ENCODE measurements at places on chromosomes 3 and 15.

DNA sequence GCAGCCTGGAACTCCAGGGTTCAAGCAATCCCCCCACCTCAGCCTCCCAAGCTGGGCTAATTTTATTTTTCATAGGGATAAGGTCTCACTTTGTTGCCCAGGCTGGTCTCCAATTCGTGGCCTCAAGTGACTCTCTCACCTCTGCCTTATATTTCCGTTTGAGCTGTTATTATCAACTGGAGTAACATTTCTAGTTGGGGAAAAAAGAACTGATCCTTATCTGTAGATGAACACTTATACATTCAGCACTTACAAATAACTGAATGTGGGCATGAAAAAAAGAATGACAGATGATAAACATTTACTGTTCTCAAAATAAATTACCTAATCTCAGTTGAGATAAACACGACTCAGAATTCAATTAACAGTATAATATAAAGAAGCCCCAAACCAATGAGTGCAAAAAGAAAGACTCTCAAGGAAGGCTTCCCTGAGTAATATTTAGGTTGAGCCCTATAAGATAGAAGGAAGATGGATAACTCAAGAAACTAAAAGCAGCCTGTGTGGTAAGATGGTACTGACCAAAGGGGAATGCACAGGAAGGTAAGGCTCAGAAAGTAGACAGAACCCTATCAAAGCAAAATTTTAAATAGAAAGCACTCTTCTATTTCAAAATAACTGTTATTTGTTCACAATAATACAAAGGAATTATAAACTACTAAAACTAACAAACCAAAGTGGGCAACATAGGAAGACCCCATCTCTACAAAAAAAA is 11.8 kb downstream of the UBE3A start:
- no peak overlapping the region for H3K4me3 ChIP-seq
- H3K36me3 ChIP-seq: no peaks in the 10 kb centered on the region
- H3K27me3 ChIP-seq: no peaks in the 10 kb centered on the region
- peaks cover 10% of the 10 kb centered on the region for H3K4me1 ChIP-seq
- no peak for DNase-seq
- H3K27ac ChIP-seq: no peak overlapping the region

- no peaks in the 10 kb centered on the region for H3K4me1 ChIP-seq
- no peak overlapping the region for H3K4me3 ChIP-seq
- no peaks in the 10 kb centered on the region for H3K27me3 ChIP-seq
- H3K36me3 ChIP-seq: no peaks in the 10 kb centered on the region
Measured at GRCh38 chr3:129532261-129532660, 3.8 kb downstream of the RHO start.

DNA sequence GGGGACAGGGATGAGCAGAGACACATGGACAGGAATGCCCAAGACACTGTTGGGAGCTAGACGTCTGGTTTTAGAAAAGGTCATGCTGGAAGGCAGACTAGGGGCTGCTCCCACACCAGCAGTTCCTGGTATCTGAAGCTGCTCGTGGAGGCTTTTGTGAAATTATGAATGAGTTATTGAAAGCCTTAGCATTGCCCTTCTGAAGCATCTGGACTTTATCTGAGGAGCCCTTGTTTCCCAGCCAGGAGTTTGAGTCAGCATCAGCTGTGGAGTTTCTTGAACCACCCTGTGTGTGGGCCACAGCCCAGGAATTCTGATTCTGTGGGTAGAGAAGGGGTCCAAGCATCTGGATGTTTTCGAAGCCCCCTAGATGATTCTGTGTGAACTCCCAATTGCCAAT is 258.7 kb downstream of the SLCO3A1 start:
- no peaks in the 10 kb centered on the region for H3K27me3 ChIP-seq
- peaks cover 5% of the 10 kb centered on the region for H3K4me1 ChIP-seq
- no peak overlapping the region for H3K27ac ChIP-seq
- DNase-seq: no peak
- no peaks in the 10 kb centered on the region for H3K36me3 ChIP-seq
- H3K4me3 ChIP-seq: no peak overlapping the region

DNA sequence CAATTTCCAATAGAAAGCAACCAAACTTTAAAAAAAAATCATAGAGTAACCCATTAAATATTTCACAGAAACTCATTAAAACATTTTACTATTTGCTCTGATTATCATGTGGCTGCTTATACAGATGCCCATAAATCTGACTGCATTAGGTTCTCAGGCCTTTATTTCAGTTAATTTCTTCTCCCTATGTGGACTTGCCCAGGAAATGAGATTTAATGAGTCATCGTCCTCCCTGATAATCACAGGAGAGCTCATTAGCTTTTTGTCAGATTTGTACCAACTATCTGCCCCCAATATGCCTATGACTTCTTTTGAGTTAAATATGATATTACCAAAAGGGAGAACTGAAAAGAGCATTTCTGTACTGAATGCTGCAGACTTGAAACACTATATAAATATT is 168.0 kb downstream of the FOXB1 start:
- H3K4me3 ChIP-seq: no peak overlapping the region
- H3K4me1 ChIP-seq: no peaks in the 10 kb centered on the region
- no peaks in the 10 kb centered on the region for H3K27me3 ChIP-seq
- no peak overlapping the region for H3K27ac ChIP-seq
- no peak for DNase-seq
- H3K36me3 ChIP-seq: no peaks in the 10 kb centered on the region

GRCh38 chr3:116001151-116001621 is 377.9 kb downstream of the GAP43 start:
- no peak for DNase-seq
- H3K4me1 ChIP-seq: no peaks in the 10 kb centered on the region
- H3K4me3 ChIP-seq: no peak overlapping the region
- H3K27me3 ChIP-seq: no peaks in the 10 kb centered on the region

GRCh38 chr3:105385179-105385578 is 18.5 kb downstream of the ALCAM start:
- no peak overlapping the region for H3K4me3 ChIP-seq
- no peaks in the 10 kb centered on the region for H3K36me3 ChIP-seq
- no peaks in the 10 kb centered on the region for H3K4me1 ChIP-seq
- no peak for DNase-seq
- no peak overlapping the region for H3K27ac ChIP-seq

DNA sequence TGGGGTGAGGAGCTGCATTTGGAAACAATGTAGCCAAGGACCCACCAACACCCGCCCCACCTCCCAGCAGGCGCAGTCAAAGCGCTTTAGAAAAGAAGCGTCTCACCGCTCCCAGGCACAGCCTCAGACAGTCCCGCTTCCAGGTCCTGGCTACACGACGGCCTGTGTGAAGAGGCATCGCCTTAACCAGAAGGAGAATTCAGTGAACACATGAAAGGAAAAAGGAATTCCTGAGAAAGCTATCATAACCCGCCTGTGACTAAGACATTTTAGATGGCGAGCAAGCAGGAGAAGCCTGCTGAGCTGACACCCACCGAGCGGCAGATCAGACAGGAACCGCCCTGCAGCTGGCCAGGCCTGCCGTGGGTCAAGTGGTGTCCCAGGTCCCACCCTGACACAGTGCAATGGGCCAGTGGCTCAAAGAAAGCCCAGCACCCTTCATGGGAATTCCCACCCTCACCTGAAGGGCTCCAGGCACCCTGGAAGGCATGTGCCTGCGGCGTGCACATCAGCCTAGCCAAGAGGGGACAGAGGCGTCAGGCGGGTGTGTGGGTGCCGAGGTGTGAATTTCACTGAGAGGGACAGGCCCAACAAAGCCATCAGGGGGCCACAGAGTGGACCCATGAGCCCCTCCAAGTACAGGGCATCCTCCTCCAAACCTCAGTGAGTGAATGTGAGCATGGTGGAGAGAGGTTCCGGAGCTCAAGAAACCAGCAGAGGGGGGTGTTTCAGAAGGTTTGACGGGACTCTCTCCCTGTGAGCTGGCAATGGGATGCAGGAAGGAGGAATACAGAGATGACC is 144.8 kb downstream of the NSMCE3 start:
- no peaks in the 10 kb centered on the region for H3K4me1 ChIP-seq
- no peaks in the 10 kb centered on the region for H3K36me3 ChIP-seq
- peaks cover 14% of the 10 kb centered on the region for H3K27me3 ChIP-seq
- no peak overlapping the region for H3K4me3 ChIP-seq
- DNase-seq: no peak

DNA sequence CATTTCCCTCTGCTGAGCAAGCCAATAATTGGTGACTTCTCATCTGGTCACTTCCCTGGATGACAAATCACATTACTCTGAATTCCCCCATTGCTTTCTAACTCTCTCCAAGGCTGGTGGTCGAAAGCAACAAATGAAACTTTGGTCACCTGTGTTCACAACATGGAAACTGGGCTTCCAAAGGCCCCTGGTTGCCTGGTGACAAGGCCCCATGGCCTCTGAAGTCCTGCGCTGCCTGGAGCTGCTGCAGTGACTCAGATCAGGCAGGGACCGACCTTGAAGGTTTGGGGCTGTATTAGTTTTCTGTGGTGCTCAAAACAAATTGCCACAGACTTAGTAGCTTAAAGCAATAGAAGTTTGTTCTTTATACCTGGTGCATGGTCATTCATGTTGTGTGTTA is 345.3 kb downstream of the WDR72 start:
- H3K27ac ChIP-seq: no peak overlapping the region
- no peak for DNase-seq
- no peaks in the 10 kb centered on the region for H3K36me3 ChIP-seq
- H3K4me1 ChIP-seq: no peaks in the 10 kb centered on the region
- no peak overlapping the region for H3K4me3 ChIP-seq

GRCh38 chr3:64741341-64741740 is 53.5 kb upstream of the ADAMTS9 start:
- H3K27ac ChIP-seq: no peak overlapping the region
- no peak overlapping the region for H3K4me3 ChIP-seq
- no peaks in the 10 kb centered on the region for H3K4me1 ChIP-seq
- H3K36me3 ChIP-seq: no peaks in the 10 kb centered on the region

- no peak for DNase-seq
- H3K27me3 ChIP-seq: no peaks in the 10 kb centered on the region
- no peak overlapping the region for H3K4me3 ChIP-seq
- H3K36me3 ChIP-seq: no peaks in the 10 kb centered on the region
Measured at GRCh38 chr15:100186366-100186765, 155.4 kb downstream of the ADAMTS17 start.

GRCh38 chr3:76566211-76566534 is 473.7 kb upstream of the ROBO2 start:
- H3K27ac ChIP-seq: no peak overlapping the region
- H3K4me3 ChIP-seq: no peak overlapping the region
- no peaks in the 10 kb centered on the region for H3K36me3 ChIP-seq
- H3K4me1 ChIP-seq: no peaks in the 10 kb centered on the region
- H3K27me3 ChIP-seq: no peaks in the 10 kb centered on the region

DNA sequence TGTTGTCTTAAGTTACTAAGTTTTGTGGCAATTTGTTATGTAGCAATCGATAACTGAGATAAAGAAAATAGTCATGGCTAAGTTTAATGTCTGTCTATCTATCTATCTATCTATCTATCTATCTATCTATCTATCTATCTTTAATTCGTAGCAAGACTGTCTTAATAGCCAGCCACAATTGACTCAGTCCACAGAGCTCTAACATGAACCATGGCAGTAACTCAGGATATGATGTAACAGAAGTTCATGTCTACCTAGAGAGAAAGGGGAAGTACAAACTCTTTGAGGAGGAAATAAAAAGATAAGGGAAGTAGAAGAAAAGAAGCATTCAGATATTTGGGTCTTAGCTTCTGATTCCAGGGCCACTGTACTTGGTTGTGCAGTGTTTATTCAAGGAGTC is 61.5 kb upstream of the FNDC3B start:
- H3K4me1 ChIP-seq: no peaks in the 10 kb centered on the region
- H3K4me3 ChIP-seq: no peak overlapping the region
- H3K27ac ChIP-seq: no peak overlapping the region
- no peak for DNase-seq
- no peaks in the 10 kb centered on the region for H3K36me3 ChIP-seq
- H3K27me3 ChIP-seq: no peaks in the 10 kb centered on the region

- no peaks in the 10 kb centered on the region for H3K4me1 ChIP-seq
- H3K4me3 ChIP-seq: no peak overlapping the region
- DNase-seq: no peak
- H3K27me3 ChIP-seq: no peaks in the 10 kb centered on the region
Measured at GRCh38 chr3:138691351-138691750, 82.8 kb downstream of the FAIM start.

GRCh38 chr3:43791246-43791645 is 100.5 kb downstream of the ABHD5 start:
- H3K4me3 ChIP-seq: no peak overlapping the region
- H3K36me3 ChIP-seq: no peaks in the 10 kb centered on the region
- H3K27me3 ChIP-seq: peaks cover 36% of the 10 kb centered on the region
- H3K4me1 ChIP-seq: no peaks in the 10 kb centered on the region

DNA sequence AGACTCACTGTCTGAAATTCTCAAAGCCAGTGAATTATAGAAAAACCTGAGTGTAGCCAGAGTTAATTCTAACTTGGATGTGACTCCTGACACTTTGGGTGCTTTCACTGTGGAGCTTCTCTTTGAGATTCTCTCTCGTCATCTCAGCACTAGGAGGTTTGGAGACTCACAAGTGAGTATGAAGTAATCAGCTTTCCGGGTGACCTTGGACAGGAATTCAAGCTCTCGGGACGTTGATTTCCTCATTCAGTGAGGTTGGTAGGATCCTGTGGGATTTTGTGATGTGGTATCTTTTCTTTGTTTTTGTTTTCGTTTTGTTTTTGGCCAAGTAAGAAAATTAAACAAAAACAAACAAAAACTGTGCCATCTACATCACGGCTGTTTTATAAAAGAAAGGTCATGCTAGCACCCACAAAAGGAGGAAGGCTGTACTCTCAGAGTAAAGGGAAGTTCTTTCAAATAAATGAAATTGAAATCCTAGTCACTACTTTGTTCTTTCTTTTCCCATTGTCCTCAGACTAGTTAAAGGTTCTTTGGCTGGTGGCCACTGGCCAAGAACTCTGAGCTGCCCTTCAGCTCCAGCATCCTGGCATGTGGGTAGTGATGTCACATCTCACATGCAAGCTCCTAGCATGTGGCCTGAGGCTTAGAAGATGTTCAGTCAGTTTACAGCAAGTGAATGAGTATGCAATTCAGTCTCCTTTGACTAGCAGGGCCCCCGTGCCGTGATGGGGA is 263.3 kb upstream of the TPM1 start:
- no peak overlapping the region for H3K4me3 ChIP-seq
- no peaks in the 10 kb centered on the region for H3K4me1 ChIP-seq
- no peaks in the 10 kb centered on the region for H3K36me3 ChIP-seq
- no peak overlapping the region for H3K27ac ChIP-seq
- DNase-seq: no peak

GRCh38 chr3:16849795-16850194 is 35.0 kb upstream of the PLCL2 start:
- no peak for DNase-seq
- H3K36me3 ChIP-seq: no peaks in the 10 kb centered on the region
- H3K4me3 ChIP-seq: no peak overlapping the region

- no peaks in the 10 kb centered on the region for H3K27me3 ChIP-seq
- no peak for DNase-seq
- no peak overlapping the region for H3K4me3 ChIP-seq
- H3K27ac ChIP-seq: no peak overlapping the region
- H3K4me1 ChIP-seq: peaks cover 2% of the 10 kb centered on the region
Measured at GRCh38 chr3:189954733-189955665, 165.7 kb downstream of the P3H2 start.

GRCh38 chr15:56272454-56272853 is 28.8 kb upstream of the RFX7 start:
- H3K4me1 ChIP-seq: no peaks in the 10 kb centered on the region
- H3K36me3 ChIP-seq: no peaks in the 10 kb centered on the region
- H3K27me3 ChIP-seq: no peaks in the 10 kb centered on the region
- no peak overlapping the region for H3K4me3 ChIP-seq
- H3K27ac ChIP-seq: no peak overlapping the region
- no peak for DNase-seq
